ENCODE measurements at places on chromosomes 7 and 10. TPM values are rescaled to one million over a fixed set of nuclear protein-coding genes. Genes with fewer than 3 reads are reported as not detected.
A peak's percentile ranks its signal among the peaks of the same experiment; 100 is the strongest.

DNA sequence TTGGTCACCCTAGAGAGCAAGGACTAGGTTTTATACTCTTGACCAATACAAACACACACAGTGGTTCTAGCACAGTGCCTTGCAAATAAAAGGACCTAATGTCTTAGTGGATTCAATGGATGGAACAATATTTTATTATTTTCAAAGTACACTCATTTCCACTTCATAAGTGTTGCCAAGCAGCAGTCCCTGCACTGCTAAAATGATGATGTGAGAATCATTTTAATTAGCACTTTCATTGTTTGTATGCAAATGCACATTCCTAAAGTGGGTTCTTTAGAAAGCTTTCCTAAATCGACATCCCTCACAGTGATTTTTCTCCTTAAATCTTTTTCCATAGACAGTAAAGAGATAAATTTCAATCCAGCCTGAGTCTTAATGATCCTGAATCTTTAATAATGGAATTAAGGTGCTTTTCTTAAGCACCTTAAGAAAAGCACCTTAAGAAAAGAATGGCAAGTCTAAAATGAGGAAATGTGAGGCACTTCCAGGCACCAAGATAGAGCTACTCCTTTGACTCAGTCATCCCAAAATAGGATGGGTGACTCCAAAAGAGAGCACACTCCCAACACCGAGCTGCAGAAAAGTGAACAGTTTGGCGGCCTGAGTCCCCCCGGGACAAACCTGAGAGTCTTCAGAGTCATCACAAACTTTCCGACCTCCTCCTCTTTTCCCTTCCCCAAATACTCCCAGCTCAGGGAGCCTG, 84.5 kb downstream of the SORBS1 start:
- no peak for DNase-seq

- no peak for DNase-seq
These were observed 1.5 kb upstream of the NOBOX start for GRCh38 chr7:144404946-144405345.

DNA sequence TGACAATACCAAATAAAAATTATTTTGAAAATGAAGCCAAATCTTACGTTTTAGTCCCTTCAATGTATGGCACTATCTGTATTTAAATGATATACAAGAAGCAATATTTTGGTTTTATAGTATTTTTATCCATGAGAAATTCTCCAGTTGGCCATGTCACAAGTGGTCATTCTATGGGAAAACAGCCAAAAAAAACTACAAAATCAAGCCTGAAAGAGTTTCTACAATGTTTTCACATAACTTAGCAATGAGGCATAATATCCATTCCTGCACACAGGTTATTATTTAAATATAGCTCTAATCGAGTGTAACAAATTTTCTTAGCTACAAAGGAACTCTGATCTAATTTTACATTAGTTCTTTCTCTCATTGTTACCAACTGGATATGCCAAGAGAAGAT, 5.4 kb downstream of the RAB11FIP2 start:
- DNase-seq: no peak

DNA sequence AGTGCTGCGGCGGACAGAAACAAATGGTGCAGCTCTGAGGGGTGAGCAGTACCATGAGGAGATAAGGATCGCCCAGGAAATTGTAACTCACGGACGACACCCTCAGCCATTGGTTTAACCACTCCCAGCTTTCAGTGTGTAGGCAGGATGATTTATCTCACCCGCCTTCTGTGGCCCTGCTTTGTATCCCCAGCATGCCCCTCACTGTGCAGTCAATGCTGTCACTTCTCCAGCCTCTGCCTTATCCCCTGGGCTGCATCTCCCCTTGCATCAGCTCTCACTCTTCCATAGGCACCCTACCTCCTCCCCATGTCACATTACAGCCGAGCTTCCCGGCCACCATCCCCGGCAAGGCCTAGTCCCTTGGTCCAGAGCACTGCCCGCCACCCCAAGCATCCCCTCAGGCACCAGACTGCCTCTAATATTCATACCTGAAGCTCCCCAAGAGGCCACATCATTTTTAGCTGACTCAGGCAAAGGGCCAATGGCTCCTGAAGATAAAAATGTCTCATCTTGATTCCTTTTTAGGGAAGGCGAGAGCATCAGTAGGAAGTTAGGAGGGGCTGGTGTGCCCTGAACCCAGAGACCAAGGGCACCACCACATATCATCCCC, 77.1 kb downstream of the CARD11 start:
- no peak for DNase-seq

GRCh38 chr7:71009636-71010035, 122.3 kb upstream of the GALNT17 start:
- DNase-seq: no peak

DNA sequence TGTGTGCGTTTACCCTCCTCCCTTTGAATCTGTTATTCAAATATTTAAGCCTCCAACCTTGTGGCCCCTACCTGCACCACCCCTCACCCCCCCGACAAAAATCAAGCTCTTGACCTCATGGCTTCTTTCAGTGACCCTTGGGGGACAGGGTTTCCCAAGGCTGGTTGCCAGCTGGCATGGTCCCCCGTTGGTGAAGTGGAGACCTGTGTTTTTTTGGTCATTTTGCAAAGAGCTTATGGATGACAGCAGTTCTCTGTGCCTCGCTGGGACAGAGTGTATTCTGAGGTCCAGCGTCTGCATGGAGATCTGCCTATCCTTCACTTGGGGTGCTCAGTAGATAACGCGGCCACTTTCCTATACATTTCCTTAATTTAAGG, 111.0 kb downstream of the TCF7L2 start:
- no peak for DNase-seq

DNA sequence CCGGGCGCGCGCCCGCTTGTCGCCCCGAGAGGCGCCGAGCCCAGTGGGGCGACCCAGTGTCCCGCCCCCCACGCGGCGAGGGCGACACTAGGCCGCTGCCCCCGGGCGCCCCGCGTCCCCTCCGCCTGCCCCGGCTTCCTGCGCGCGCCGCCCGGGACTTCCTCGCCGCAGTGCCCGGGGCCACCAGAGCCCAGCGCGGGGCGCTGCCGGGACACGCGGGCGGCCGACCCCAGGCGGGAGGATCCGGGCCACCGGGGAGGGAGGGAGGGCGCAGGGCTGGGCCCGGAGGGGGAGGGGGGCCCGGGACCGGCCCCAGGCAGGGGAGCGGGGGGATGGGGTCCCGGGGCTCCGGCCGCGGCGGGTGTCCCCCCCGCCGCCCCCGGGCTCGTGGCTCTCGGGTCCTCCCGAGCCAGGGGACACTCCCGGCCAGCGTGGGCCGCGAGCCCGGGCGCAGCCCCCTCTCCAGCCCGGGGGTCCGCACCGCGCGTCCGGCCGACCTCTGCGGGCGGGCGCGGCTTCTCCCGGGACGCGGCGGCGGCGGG, 435 bp upstream of the PWWP2B start:
- DNase-seq: no peak

- DNase-seq: no peak
These were observed 44.8 kb downstream of the NEBL start for GRCh38 chr10:20852303-20852702.

GRCh38 chr10:113631684-113632367, 32.0 kb downstream of the NRAP start:
- no peak for DNase-seq

- DNase-seq: no peak
These were observed 185.7 kb upstream of the AUTS2 start for GRCh38 chr7:69412331-69413146.

- DNase-seq: no peak
These were observed 18.4 kb upstream of the EXOC6 start for GRCh38 chr10:92829786-92830377.

GRCh38 chr10:128123846-128124245, 2.4 kb downstream of the MKI67 start:
- no peak for DNase-seq

DNA sequence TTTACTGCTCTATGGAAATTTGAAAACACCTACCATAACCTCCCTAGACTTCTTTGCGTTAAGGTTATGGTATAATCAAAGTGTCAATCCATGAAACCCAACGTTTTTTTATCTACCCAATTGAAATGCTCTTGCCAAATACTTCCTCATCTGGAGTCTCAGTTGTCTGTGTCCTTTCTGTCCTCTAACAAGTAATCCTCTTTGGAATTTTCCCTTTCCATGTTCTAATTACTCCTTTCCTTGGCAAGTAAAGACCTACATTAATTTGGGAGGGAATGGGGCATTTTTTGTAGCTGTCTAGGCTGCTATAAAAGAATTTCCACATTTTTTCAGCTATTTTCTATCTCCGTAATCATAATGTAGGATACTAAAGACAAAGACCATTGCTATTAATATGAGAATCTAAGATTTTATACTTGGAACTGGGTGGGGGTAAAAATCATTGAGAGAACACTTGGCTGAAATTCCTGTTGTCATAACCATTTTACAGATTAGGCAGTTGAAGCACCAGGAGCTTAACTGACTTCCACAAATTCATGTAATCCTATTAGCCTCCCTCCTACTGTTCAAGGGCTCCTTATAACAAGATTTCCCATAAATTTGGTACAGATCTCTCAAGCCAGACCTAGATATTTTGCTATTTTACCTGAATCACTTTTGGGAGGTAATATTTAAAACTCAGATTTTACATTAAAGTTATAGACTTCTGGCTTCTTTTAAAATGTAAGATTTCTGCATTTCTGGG, 1307.6 kb downstream of the XPNPEP1 start:
- no peak for DNase-seq

- DNase-seq: peak; percentile 45
These were observed 136.6 kb downstream of the PTPN20 start for GRCh38 chr10:47047577-47048525.

DNA sequence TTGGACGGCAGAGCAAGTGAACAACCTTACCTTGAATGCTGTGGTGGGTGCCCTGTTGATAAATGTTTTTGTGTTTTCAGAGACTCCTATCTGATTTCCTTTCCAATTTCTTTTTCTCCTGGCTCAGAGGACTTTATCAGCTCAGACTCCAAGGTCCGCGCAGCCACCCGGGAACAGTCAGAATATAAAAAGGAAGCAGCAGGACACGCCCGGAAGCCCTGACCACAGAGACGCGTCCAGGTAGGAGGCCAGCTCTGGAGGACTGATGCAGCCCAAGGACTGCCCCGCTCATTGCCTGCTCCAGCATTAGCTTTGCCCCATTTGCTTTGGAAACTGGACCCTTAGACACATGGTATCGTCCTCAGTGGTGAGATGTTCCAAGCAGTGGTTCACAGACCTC, 61.3 kb downstream of the TACC2 start:
- DNase-seq: no peak

- DNase-seq: no peak
These were observed 7.1 kb downstream of the KIF5B start for GRCh38 chr10:32049113-32049512.

DNA sequence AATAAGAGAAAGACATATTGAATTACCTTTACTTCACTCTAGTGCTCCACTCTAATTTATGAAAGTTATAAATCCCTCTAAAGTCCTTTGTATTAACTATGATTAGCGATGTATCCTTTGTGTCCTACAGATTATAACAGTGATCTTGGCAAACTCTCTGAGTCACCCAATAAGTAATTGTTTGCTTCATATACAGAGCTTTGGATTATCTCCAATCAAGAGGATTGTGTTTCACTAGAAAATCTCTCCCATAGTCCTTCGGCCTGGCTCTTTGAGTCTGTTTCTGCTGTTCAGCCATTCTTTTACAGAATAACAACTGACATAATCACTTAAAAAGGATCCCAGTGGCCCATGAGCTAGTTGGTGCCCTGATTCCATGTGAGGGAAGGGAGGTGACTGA, 9.5 kb downstream of the LMOD2 start:
- no peak for DNase-seq

DNA sequence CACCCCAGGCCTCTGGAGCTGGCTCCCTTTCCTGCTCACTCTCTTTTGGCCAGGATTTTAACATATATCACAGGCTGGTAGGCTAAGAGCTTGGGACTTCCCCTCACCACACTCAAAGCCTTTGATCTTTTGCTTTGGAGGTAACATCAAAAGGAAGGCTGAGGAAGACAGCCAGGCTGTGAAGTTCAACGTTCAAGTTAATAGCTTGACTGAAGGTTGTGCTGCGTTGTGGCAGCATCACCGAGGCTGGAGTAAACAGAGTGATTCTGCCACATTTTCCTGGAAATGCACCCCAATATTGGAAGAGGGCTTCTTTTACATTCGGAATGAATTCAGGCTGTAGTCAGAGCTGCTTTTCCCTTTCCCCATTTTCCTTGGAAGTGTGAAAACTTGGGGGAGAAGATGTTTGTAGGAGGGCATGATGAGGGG, 57.3 kb downstream of the TCF7L2 start:
- no peak for DNase-seq

DNA sequence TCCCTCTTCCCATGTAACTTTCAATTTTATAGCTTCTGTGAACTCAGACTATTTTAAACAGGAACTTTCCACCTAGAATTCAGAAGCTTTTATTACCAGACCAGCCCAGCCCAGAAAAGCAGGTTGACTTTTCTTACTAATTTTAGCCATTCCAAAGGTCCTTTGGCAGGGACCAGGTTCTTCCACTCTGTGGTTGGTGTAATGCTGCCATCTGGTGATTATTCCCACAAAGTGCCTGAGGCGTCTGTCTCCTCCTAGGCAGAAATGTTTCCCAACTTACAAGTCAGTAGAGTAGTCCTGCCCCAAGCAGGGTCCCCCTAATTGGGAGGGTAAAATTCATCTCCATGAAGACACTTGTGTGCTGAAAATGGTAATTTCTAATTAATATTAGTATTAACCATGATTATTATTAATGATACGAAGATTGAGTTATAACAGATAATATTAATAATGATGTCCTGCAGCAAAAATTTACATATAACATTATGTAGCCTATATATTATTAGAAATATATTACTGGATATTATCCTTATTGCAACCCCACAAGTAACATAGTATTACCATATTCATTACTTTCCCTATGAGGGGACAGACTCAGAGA, 53.0 kb upstream of the PPP1R17 start:
- peak; percentile 34 for DNase-seq

GRCh38 chr10:15152556-15152955, 15.9 kb downstream of the NMT2 start:
- DNase-seq: no peak

DNA sequence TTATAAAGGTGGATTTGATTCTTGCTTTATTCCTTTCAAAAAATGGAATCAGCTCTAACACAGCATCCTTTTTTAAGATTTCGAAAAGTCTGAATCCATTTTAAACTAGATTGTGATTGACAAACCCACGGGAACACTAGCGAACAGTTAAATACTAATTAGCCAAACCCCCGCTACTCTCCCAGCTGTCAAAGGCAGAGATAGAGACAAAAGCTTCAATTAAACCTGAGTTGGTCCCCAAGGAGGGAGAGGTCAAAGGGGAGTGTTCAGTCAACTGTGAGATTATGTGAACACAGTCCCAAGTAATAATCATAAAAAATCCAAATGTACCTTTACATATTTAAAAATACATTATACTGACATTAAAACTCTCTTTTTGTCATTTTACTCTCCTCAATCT, 65.7 kb upstream of the TBX20 start:
- no peak for DNase-seq

- DNase-seq: no peak
These were observed 236.5 kb downstream of the SKAP2 start for GRCh38 chr7:26627891-26628341.

- no peak for DNase-seq
These were observed 39.4 kb downstream of the AOC1 start for GRCh38 chr7:150891740-150892139.

The SSC4D gene
- total RNA-seq: 1.1 TPM

The IFIT3 gene
- total RNA-seq: 1.1 TPM

The TMEM236 gene
- 0.07 TPM for total RNA-seq

The INTS1 gene
- 167 TPM for total RNA-seq

The TACC2 gene
- total RNA-seq: 38.6 TPM

The TSPAN15 gene
- total RNA-seq: 16.0 TPM

The OIT3 gene
- not detected for total RNA-seq

The H2BK1 gene
- 0.69 TPM for total RNA-seq

The KIAA1549 gene
- total RNA-seq: 3.9 TPM

The NPM3 gene
- total RNA-seq: 267 TPM

The HOXA7 gene
- total RNA-seq: 15.0 TPM

The NAT16 gene
- 2.0 TPM for total RNA-seq

The CYP2C8 gene
- 0.47 TPM for total RNA-seq

The OR2A1 gene
- total RNA-seq: not detected
